ENCODE measurements at places on chromosomes 12 and 14.

- no peak for DNase-seq
Measured at GRCh38 chr12:66947119-66947518, 268.2 kb upstream of the GRIP1 start.

- DNase-seq: no peak
Measured at GRCh38 chr14:23411563-23412525, 3.8 kb upstream of the MYH6 start.

- DNase-seq: no peak
Measured at GRCh38 chr12:75205558-75205957, 4.1 kb downstream of the KCNC2 start.

DNA sequence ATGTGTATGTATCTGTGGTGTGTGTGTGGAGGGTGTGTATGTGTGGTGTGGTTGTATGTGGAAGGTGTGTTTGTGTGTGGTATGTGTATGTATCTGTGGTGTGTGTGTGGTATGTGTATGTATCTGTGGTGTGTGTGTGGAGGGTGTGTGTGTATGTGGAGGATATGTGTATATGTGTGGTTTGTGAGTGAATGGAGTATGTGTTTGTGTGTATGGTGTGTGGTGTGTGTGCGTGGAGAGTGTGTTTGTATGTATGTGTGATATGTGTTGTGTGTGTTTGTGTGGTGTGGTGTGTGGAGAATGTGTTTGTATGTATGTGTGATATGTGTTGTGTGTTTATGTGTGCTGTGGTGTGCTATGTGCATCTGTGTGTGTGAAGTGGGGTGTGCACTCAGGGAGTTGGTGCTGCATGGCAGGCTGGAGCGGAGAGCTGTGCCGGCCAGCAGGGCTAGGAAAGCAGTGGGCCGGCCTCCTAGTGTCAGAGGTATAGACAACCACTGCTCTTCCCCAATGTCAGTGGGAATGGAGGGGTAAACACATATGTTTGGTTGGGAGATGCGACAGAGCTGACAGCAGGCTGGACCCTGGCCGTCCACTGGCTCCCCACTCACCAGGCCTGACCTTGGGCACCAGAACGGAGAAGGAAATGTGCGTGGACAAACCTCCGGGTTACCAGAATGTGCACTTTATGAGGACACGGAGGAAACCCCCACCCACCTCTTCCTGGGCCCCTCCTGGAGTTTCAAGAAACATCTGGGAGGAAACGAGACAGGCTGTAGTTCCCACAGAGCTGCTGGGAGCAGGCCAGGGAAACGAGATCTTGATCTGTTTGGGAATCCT lies 60.7 kb downstream of the CLMN start:
- no peak for DNase-seq

Measured in GM12878 (cell line).